Caco-2 (cell line): ENCODE measurements at places on chromosomes 1 and 21.

GRCh38 chr1:18398791-18399530 is 81.8 kb upstream of the KLHDC7A start:
- DNase-seq = no peak

DNA sequence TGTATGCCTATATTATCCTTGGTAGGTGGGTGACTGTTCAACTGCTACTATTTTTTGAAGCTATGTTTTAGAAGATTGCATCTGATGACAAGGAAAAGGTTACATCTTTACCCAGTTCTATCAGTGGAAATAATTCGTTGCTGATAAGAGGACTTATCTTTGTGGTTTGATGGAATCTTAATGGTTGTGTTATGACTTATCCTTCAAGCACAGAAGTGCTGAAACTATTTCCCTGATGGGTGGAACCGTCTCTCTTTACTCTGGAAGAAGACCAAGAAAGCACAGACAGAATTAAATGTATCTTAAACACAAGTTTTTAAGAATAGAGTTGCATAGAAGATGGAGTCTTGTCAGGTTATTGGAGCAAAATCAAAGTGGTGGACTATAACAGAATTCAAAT is 437.7 kb upstream of the KAZN start:
- DNase-seq = no peak

DNA sequence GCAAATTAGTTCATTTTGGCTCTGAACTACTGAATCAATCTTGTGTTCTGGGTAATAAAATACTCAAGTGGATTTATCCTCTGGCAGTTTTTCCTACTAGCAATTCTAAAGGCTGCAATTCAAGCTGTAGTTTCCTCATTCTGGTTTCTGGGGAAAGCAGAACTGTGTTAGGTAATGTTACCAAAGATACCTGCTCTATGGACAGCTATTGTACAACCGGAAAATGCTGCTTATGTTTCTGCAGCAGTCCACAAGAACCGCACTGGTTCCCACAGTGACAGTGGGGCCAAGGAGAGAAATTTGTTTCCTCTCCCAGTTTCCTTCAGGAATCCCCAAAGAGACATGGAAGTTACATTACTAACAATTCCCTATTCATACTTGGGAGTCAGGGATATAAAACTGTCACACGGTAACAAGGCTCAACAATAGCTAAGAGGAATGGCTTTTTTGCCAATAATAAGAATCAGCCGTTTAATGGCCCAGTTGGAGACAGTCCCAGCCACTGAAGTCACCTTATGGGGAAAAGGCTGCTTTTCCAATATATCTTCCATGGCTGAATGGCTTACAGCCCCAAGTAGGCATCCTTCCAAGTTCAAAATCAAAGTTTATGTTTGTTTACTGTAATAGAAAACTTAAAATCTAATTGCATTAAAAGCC is 52.6 kb downstream of the PCNX2 start:
- DNase-seq = no peak

DNA sequence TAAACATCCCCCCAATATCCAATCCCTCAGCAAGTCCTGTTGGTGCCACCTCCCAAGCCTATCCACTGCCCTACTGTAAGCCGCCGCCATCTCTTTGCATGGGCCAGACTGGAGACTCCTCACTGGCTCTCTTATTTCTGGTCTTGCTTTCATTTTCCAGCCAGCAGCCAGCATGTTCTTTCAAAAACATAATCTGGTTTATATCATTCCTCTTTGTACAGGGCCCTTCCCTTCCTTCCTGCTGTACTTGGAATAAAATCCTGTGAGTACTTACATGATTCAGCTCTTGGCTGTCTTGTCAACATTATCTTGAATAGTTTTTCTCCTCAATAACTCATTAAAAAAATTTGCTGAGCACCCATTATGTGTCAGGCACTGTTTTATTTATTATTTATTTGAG is 28.2 kb downstream of the TLR5 start:
- DNase-seq = no peak

DNA sequence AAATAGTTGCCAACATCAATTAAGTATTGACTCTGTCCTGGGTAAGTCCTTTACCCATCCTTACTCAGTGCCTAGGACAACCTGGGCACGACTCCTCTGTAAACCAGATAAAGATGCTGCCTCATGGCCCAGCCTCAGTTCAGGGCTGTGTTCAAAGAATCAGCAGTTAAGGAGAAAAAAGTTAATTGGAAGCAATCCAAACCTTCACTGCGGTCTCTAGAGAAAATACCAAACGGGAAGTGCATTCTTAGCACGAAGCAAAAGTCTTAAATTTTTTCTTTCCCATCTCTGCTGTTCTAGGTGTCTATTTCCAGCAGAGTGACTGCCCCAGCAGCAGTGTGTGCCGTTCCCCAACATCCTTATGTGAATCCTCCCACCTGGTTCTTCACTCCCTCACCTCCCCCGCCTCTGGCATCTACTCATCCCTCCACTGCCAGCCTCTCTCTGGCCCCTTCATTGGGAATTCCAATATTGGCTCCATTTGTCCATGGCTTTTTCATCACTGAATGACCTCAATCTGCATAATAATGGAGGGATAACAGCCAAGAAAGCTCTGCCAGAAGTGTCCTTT is 23.2 kb downstream of the KANK4 start:
- DNase-seq = no peak

GRCh38 chr1:9298282-9298681 is 5.6 kb downstream of the SPSB1 start:
- DNase-seq = no peak

DNA sequence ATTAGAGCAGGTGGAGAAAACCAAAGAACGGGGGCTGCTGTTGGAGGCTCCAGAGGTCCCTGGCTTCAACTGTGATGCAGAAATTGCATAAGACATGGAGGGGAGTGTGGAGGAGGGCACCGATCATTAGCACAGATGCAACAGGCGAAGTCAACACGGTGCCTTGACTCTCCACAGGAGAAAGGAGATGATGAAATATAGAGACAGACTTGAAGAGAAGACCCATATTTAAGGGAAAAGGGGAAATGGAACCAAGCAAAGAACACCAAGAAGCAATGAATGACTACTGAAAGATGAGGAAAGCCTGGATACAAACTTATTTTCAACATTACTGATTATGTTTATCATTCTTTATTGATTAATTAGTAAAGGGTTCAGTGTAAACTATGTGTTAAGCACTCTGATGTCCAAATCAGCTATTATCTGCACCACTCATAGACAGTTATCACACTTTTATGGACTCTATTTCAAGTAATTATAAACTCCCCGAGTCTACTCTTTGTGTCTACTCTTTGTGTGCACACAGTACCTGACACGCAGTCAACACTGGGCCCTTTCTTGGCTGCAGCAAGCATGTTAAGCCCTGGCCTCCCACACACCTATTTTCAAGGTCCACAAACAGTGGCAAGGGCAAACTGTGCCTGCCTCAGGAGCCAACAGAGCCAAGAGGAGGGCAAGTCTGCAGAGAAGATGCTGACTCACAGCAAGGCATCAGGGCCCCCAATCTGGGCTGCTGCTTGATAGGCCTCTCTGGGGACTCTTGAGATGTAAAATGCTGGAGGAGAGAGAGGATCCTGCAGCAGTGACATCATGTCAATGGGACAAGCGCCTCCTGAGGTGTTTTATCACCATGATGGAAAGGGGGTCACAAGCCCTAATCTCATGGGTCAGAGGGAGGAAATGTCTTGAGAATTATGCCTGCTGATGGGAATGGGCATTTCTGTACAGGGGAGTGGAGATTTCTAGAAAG is 17.6 kb downstream of the PCNX2 start:
- no peak for DNase-seq

GRCh38 chr1:86757272-86757984 is 53.1 kb downstream of the SH3GLB1 start:
- no peak for DNase-seq

GRCh38 chr1:54480525-54480848 is 67.5 kb upstream of the ACOT11 start:
- no peak for DNase-seq

DNA sequence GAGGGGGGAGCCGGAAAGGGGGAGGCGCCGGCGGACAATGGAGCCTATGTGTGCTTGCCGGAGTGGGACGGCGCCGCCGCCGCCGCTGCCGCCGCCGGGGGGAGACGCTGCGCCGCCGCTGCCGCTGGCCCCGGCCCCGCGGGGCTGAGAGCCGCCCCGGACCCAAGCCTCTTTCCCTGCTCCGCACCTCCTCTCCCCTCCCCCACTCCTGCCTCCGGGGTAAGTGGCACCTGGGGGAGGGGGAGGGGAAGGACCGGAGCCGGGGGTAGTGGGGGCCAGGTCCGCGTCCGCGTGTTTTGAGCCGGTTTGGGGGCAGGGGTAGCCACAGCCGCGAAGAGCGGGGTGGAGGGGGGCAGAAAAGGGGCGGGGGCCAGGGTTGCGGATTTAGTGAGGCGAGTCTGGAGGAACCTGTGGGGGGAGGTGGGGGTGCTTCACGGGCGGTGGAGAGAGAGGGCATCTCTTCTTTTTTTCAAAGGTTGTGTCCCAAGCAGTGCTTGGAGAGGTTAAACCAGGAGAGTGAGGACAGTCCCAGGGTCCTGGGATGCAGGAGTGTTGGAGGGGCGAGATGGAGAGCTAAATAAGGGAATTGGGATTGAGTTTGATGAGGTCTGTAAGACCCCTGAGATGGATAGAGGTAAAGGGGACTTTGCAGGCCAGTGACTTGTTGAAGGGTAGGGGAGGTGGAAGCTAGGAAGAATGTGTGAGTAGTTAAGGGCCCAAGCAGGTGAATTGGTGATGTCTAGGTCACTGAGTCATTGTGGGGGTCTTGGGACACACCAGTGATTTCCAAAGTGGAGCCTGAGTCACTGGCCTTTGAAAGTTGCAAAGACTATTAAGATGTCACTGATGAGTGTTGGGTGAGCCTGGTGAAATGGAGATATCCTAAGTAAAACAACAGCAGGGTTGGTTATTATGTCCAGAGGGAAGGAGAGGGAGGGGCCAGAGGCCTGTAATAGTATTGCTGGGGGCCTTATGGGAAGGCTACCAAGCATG is 59.1 kb downstream of the BCL9 start:
- no peak for DNase-seq
